ENCODE measurements at places on chromosomes 2 and 18.

GRCh38 chr2:232699110-232699509 is 2.0 kb downstream of the GIGYF2 start:
- no peak for DNase-seq

- no peak for DNase-seq
These were observed 216.4 kb downstream of the BCL2 start for GRCh38 chr18:63102941-63103744.

DNA sequence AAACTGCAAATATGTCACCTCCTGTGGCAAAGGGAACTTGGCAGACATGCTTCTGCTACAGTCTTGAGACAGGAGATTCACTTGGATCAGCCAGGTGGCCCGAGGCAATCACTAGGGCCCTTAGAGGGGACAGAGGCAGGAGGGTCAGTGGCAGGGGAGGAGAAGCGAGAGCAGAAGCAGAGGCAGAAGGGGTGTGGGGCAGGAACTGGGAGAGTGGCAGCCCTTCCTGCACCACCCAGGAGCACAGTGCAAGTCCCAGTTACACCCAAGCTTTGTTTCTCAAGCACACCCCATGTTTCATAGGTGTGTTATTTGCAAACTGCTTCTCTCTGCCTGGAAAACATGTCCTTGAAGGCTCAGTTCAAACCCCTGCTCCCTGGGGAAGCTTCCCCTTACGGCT is 309.7 kb upstream of the MYT1L start:
- no peak for DNase-seq

DNA sequence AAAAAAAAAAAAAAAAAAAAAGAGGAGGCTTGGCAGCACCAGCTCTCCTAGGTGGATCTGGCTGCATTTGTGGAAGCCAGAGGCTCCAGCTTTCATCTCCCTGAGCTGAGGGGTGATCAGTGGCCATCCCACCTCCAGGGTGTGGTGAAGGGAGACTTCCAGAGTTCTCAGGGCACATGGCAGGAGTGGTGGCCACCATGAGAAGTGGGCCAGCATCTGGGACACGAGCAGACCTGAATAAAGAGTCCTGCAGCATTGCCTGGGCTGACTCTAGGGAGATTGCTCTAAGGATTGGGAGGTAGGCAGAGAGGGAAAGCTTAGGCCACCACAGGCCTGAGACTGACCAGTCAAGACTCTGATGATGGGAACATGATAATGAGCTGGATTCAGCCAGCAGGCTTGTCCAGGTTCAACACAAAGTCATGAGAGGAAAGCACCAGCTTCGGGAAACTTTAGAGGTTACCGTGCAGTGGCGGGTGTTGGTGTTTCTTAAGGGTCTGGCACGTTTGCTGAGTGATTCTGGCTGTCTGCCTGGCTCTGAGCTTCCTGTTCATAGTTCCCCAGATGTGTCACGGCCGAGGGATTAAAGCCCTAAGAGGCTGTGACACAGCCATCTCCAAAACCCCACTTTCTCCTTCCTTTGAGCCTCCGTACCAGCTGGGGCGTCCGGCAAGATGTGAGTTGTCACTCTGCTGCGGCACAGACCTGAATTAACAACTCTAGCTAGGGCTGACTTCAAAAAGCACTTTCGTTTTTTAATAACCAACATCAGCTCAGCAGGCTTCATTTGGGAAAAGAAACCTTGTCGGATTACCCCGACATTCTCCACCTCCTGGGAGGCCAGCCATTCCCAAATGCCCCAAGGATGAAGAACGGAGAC is 38.3 kb upstream of the IL1R1 start:
- DNase-seq: peak; percentile 87

GRCh38 chr18:3471141-3471648 is 21.2 kb downstream of the TGIF1 start:
- no peak for DNase-seq

Data from stromal cell of bone marrow (primary cell).